ENCODE measurements at places on chromosomes 5 and 9.

GRCh38 chr5:16561660-16562059 is 55.1 kb downstream of the RETREG1 start:
- DNase-seq: no peak

DNA sequence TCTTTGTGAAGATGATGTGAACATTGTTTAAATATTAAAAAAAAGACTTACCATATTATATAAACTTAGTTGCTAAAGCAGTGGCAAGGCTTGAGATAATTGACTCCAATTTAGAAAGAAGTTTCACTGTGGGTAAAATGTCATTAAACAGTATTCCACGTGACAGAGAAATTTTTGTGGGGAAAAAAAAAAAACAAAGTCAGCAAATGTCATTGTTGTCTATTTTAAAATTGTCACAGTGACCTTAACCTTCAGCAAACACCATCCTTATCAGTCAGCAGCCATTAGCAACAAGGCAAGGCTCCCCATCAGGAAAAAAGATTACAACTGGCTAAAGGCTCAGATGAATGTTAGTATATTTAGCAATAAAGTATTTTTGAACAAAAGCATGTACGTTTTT is 99.3 kb upstream of the CDH18 start:
- no peak for DNase-seq

GRCh38 chr9:14466429-14466818 is 152.5 kb upstream of the NFIB start:
- DNase-seq: no peak

- no peak for DNase-seq
These were observed 9.4 kb upstream of the LMX1B start for GRCh38 chr9:126604059-126605055.

DNA sequence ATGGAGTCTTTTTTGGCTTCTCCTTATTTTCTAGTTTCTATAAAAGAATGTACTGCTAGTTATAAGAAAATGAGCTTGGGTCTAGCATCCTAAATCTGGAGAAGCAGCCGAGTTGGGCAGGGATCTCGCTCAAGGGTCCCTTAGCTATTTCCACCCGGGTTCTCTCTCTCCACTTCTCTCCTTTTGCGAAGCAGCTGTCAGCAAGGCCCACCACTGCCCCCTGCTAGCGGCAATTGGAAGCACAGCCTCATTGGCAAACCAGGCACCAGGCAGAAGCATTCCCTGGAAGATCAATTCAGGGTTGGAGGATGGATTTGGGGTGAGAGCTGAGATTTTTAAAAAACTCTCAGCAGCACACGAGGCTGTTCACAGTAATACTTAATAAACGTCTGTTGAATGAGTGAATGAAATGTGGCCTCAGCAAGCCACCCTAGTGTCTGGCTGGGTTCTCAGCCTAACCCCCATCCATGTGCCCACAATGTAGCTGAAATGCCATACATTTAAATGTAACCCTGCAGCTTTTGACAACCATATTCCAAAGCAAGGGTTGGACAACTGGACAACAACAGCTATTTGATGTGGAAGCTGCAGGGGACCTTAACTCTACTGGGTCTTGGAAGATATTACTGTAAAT is 34.6 kb upstream of the TNIP1 start:
- DNase-seq: peak; percentile 83

GRCh38 chr5:40557501-40557900 is 122.2 kb upstream of the PTGER4 start:
- no peak for DNase-seq

DNA sequence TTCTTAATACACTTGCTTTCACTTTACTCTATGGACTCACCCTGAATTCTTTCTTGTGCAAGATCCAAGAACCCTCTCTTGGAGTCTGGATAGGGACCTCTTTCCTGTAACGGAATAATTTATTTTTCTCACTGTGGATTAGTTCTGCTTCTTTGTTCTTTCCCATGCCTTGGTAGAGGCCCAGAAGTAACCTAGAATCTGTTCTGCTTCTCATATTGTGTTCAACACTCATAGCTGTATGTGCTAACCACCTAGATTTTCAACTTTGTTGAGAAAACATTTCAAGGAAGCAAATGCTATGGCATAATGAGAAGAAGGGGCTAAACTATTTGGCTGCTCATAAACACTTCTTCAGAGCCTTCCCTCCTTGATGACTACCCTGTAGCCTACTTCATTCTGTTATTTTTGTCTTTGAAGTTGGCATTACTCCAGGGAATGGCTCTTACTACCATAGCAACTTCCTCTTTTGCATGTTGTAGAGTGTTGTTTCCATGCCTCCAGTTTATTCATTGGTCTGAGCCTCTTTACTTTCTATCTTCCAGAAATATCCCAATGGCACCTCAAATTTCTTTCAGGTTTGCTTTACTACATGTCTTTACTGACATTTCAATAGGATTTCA is 74.3 kb downstream of the KIAA0825 start:
- DNase-seq: peak; percentile 68

GRCh38 chr5:79512049-79512448 is 1.9 kb downstream of the HOMER1 start:
- peak; percentile 9 for DNase-seq

DNA sequence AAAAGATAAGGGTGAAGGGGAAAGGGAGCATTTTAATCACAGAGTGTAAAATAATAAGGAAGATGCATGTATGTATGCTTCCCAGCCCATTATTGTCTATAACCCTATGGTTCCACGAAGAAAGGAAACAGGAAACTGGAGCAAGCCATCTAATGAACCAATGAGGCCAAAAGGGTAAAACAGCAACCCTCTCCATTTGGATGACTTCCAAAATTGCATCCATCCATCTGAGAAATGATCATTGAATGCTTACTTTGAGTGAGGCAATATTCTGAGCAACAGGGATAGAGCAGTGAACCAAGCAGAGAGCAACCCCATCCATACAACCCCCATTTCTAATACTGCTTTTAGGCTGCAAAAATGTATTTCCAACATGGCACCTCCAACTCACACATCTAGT is 46.9 kb downstream of the ARL15 start:
- DNase-seq: no peak

GRCh38 chr5:143979044-143979690 is 167.2 kb downstream of the HMHB1 start:
- DNase-seq: no peak

- no peak for DNase-seq
These were observed 10.1 kb upstream of the ZNF484 start for GRCh38 chr9:92887880-92888338.

DNA sequence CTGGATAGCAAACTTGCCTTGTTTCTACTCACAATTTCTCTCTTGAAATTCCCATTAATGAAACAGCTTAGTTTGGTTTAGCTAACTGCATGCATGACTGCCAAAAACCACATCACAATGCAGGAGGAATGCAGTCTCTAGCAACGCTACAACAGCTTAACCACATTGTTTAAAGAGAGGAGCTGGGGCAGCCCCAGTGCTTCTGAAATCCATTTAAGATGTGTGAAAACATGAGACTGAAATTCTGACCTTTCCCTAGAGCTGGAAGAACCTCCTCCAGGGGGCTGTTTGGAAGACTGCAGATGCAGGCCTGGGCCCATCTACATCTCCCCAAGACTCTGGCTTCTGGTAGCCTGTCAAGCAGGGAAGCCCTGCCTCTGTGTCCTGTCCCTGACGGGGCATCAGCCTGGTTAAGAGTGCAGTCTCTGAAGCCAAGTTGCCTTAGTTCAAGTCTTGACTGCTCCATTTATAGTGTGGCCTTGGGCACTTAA is 157.1 kb downstream of the ZNF462 start:
- no peak for DNase-seq

- no peak for DNase-seq
These were observed 14.6 kb downstream of the MRPS27 start for GRCh38 chr5:72305194-72306142.

- peak; percentile 40 for DNase-seq
These were observed 937 bp downstream of the TMOD1 start for GRCh38 chr9:97502222-97502983.

DNA sequence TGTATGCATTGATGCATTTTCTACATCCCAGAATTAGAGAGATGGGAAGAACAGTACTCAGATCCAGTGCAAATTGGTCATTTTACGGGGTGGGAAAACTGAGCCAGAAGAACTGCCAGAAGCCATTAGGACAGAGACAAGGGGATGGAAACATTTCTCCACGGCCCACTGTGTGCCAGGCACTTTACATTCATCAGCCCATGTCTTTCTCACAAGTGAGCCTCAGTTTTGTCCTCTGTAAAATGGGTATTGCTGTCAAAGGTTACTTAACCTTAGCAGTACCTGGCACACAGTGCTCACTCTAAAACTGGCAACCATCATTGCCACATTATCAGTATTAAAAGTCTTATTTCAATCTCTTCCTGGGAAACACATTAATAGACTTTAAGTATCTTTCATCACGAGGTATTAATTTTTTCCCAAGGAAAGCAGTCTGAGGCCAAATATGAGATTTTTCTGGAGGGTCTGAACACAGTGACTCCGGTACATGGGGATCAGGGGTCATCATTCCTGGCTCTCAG is 5.2 kb downstream of the DUSP1 start:
- DNase-seq: no peak

DNA sequence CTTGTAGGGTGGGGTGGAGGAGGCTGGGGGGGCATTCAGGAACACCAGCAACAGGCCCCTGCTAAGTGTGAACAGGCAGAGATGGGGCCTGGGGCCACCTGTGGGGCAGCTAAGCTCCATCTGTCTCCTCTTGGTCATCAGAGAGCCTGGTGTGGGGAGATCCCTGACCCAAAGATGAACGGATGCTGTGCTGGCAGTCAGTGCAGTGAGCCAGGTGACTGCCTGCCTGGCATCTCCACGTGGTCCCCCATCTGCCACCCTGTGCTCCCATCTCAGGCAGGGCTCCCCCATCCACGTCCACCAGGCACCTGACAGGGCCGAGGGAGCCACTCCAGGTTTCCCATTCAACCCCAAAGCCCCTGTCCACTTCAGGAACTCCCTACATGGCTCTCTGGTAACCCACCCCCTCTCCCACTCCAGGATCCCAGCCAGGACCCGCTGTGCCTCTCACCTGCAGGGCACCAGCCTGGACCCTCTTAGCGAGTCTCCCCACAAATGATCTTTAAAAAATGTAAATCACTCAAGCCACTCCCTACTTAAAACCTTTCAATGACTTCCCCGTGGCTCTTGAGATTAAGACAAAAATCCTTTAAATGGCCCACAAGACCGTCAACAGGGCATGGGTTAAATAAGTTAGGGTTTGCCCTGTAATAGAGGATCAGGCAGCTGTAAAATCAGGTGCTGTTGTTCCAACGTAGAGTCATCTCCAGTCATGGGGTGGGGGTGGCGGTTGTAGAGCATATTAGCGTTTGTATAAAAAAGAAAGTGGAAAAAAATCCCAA is 60.8 kb downstream of the LMX1B start:
- DNase-seq: no peak

- DNase-seq: no peak
These were observed 369.5 kb downstream of the PRELID2 start for GRCh38 chr5:145465474-145466263.

DNA sequence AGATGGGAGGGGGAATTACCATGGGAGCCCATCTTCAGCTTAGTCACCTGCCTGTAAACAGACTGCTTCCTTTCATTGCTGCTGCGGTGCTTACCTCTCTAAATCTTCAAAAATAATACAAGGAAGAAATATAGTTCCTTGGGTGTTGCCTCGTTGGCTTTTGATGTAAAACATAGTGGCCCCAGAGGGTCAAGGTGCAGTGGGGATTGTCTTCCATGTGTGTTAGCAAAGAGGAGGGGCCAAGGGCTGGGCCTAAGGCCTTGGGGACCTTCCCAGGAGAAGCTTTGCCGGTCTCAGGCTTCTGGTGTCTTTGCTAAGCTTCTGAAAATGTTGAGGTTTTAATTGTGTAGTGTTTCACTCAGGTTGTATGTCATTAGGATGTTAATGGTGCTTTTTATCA is 90.0 kb downstream of the PDE8B start:
- no peak for DNase-seq

DNA sequence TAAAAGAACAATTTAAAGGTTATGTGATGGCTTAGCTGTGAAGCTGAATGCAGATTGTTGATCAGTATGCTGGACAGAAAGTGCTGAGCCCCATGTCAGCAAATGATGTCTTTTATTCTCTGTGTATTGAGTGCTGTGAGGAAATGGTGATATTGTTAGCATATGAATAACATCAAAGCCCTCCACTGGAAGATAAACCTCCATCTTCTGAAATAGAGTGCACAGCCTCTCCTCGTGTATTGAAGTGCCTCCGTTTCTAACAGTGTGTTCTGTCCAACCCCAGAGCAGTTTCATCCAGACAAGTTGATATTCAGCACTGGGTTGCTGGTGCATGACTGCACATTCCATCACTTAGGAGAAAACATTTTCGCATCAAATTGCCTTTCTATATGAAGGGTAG is 242.9 kb downstream of the CSNK1G3 start:
- no peak for DNase-seq

DNA sequence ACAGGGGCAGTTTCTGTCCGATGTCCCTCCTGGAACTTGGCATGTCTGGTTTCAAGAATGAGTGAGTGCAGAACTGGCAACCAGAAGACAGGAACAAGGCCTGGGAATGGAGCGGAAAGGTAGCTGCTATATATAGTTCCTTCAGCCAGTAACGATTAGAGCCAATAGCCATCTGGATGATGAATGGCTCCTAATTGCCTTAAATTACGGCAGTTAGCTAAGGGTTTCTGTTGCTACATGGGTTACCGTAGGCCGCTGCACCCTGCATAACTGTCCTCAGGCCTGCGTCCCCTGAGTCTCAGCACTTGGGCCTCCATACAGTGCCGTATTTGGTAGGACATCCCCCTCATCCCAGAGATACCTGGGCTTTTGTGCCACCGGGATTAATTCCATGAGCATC is 29.4 kb downstream of the WWC1 start:
- no peak for DNase-seq

GRCh38 chr9:89802781-89803355 is 198.1 kb downstream of the GADD45G start:
- DNase-seq: no peak
